ENCODE measurements at places on chromosomes 3 and 15.
A peak's percentile ranks its signal among the peaks of the same experiment; 100 is the strongest.

- H3K4me3 ChIP-seq: no peak overlapping the region
- no peaks in the 10 kb centered on the region for H3K27me3 ChIP-seq
- H3K27ac ChIP-seq: no peak overlapping the region
- no peak for DNase-seq
- H3K36me3 ChIP-seq: no peaks in the 10 kb centered on the region
- H3K4me1 ChIP-seq: no peaks in the 10 kb centered on the region
These were observed 67.6 kb downstream of the NOX5 start for GRCh38 chr15:69082021-69082502.

- peaks cover 5% of the 10 kb centered on the region for H3K4me1 ChIP-seq
- no peak overlapping the region for H3K4me3 ChIP-seq
- H3K36me3 ChIP-seq: no peaks in the 10 kb centered on the region
- DNase-seq: no peak
- no peak overlapping the region for H3K27ac ChIP-seq
These were observed 48.5 kb downstream of the FNDC3B start for GRCh38 chr3:172087602-172088580.

- H3K4me3 ChIP-seq: no peak overlapping the region
- H3K4me1 ChIP-seq: peaks cover 39% of the 10 kb centered on the region
- H3K27ac ChIP-seq: no peak overlapping the region
These were observed 156.5 kb upstream of the LPP start for GRCh38 chr3:187997490-187997889.

DNA sequence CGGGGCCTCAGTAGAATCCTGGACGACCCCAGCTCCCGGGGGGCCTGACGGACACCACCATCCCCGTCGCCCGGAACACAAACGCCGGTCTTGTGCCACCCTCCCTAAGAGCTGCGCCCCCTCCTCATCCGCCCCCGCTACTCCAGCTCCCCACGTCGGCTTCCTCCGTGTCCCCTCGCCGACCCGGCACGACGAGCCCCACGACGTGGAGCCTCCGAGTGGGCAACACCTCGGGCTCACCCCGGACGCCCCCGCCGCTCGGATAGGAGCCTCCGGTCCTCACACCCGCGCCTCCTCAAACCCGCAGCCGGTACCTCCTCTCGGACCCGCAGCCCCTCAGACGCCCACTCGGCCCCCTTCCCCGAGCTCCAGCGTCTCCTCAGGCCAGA, 525 bp downstream of the NPTN start:
- peak overlapping the region; percentile 73 for H3K4me3 ChIP-seq
- H3K4me1 ChIP-seq: peaks cover 19% of the 10 kb centered on the region
- DNase-seq: no peak
- H3K27ac ChIP-seq: peak overlapping the region; percentile 54

DNA sequence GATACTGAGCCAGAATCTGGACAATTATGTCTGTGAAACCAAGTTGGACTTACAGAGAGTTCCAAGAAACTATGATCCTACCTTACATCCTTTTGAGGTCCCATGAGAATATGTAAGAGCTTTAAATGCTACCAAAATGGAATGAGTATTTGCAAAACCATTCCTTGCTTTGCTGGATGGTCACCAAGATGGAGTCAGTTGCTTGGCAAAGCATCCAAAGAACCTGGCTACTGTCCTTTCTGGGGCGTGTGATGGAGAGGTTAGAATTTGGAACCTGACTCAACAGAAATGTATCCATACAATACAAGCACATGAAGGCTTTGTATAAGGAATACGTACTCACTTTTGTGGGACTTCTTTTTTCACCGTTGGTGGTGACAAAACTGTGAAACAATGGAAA, 36.2 kb downstream of the AP4E1 start:
- H3K36me3 ChIP-seq: peaks cover 19% of the 10 kb centered on the region
- DNase-seq: no peak
- no peak overlapping the region for H3K27ac ChIP-seq
- H3K27me3 ChIP-seq: no peaks in the 10 kb centered on the region

DNA sequence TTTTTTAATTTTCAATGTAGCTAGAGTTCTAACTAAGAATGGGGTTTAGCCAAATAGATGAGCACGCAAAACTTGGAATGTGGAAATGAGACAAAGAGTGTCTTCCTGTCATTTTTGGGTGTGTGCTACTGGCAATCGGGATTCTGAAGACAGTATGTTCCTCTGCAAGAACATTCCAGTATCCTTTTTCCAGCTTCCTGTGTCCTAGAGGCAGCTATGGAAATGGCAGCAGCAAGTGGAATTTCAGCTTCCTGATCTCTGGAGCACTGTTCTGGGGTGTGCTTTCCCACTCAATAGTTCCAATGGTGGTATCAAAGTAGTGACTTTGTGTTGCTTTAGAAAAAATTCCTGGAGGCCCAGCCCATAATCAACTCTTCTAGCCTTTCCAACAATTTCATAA, 642.9 kb upstream of the KCNMB2 start:
- no peaks in the 10 kb centered on the region for H3K27me3 ChIP-seq
- H3K36me3 ChIP-seq: no peaks in the 10 kb centered on the region
- H3K4me3 ChIP-seq: no peak overlapping the region
- no peak overlapping the region for H3K27ac ChIP-seq

GRCh38 chr3:120608506-120608905, 12.4 kb downstream of the NDUFB4 start:
- no peak overlapping the region for H3K27ac ChIP-seq
- H3K27me3 ChIP-seq: no peaks in the 10 kb centered on the region
- H3K4me3 ChIP-seq: no peak overlapping the region
- H3K36me3 ChIP-seq: no peaks in the 10 kb centered on the region

GRCh38 chr3:50268276-50268675, 671 bp upstream of the SEMA3B start:
- peaks cover 3% of the 10 kb centered on the region for H3K4me1 ChIP-seq
- no peak overlapping the region for H3K4me3 ChIP-seq
- peaks cover 8% of the 10 kb centered on the region for H3K27me3 ChIP-seq
- H3K27ac ChIP-seq: no peak overlapping the region
- no peaks in the 10 kb centered on the region for H3K36me3 ChIP-seq
- DNase-seq: no peak

GRCh38 chr3:196971094-196971698, 2.6 kb upstream of the PIGZ start:
- no peaks in the 10 kb centered on the region for H3K36me3 ChIP-seq
- no peak overlapping the region for H3K4me3 ChIP-seq
- DNase-seq: no peak
- H3K27me3 ChIP-seq: no peaks in the 10 kb centered on the region
- peaks cover 6% of the 10 kb centered on the region for H3K4me1 ChIP-seq

- H3K27ac ChIP-seq: no peak overlapping the region
- DNase-seq: no peak
- no peaks in the 10 kb centered on the region for H3K36me3 ChIP-seq
- no peaks in the 10 kb centered on the region for H3K4me1 ChIP-seq
- H3K27me3 ChIP-seq: no peaks in the 10 kb centered on the region
These were observed 19.4 kb downstream of the WWTR1 start for GRCh38 chr3:149638228-149639092.

DNA sequence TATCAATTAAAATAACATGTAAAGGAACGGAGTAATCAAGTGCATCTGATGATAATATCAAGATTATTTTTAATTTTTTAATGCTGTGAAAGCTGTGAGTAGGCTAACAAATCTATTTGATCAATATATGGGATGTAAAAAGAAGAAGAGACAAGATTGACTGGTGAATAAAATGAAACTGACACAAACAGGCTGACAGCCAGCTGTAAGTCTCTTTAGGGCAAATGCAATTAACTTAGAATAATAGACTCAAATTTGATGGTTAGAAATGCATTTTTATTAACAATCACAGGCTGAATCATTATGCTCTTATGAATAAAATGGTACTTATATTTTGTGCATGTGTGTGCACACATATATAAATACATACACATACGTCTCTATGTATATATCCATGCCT, 68.0 kb downstream of the MDFIC2 start:
- no peaks in the 10 kb centered on the region for H3K4me1 ChIP-seq
- no peak for DNase-seq
- H3K27ac ChIP-seq: no peak overlapping the region
- H3K36me3 ChIP-seq: no peaks in the 10 kb centered on the region

- H3K27ac ChIP-seq: no peak overlapping the region
- H3K36me3 ChIP-seq: no peaks in the 10 kb centered on the region
- no peaks in the 10 kb centered on the region for H3K27me3 ChIP-seq
- no peaks in the 10 kb centered on the region for H3K4me1 ChIP-seq
- no peak overlapping the region for H3K4me3 ChIP-seq
- DNase-seq: no peak
These were observed 109.4 kb upstream of the AGTR1 start for GRCh38 chr3:148588291-148588690.

- H3K36me3 ChIP-seq: peaks cover 48% of the 10 kb centered on the region
- no peaks in the 10 kb centered on the region for H3K4me1 ChIP-seq
- no peak overlapping the region for H3K27ac ChIP-seq
- no peak overlapping the region for H3K4me3 ChIP-seq
- no peak for DNase-seq
These were observed 42.5 kb downstream of the TAMM41 start for GRCh38 chr3:11803977-11804892.

DNA sequence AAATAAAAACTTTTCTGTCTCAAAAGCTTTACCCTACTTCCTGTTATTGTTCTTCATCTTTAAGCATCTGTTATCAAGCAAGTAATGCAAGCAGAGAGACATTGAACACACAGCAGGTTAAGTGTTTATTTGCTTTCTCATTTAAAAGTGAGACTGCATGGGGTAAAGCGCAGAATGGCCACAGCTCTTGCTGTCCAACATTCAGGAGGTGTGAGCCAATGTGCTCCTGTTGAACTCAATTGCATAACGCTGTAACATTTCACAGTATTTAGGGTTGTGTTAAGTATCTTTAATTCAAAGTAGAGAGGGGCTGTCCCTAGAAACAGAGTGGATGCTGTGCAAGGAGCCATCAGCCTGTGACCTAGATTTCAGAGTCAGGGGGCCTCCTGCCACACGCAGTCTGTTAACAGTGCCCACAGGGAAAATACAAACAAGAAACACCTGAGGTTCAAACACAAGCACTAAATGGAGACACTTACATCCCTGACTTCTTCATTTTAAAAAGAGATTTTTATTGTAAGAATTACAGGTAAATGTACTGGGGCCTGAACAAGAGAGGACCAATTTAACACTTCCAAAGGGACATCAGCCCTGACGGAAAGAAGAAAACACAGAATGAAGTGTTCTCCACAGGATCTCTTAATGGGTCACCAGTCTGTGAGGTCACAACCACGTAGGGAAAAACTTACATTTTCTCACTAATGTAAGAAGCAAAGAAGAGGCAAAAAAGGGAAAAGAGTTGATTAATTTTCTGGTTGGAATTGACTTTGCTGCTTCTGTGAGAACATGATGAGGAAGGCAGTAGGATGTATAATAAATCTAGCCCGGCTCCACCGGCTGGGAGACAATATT, 815.1 kb downstream of the VGLL3 start:
- H3K4me3 ChIP-seq: no peak overlapping the region
- H3K27ac ChIP-seq: no peak overlapping the region
- no peaks in the 10 kb centered on the region for H3K36me3 ChIP-seq
- H3K4me1 ChIP-seq: no peaks in the 10 kb centered on the region

GRCh38 chr3:3800685-3801493, 1.7 kb downstream of the LRRN1 start:
- no peak overlapping the region for H3K27ac ChIP-seq
- DNase-seq: no peak
- H3K27me3 ChIP-seq: no peaks in the 10 kb centered on the region
- H3K4me1 ChIP-seq: peaks cover 6% of the 10 kb centered on the region

- no peak overlapping the region for H3K27ac ChIP-seq
- H3K36me3 ChIP-seq: no peaks in the 10 kb centered on the region
- H3K4me3 ChIP-seq: no peak overlapping the region
- H3K27me3 ChIP-seq: no peaks in the 10 kb centered on the region
These were observed 193.3 kb upstream of the TOPAZ1 start for GRCh38 chr3:44048196-44048924.

- H3K27me3 ChIP-seq: no peaks in the 10 kb centered on the region
- H3K36me3 ChIP-seq: no peaks in the 10 kb centered on the region
- H3K4me3 ChIP-seq: no peak overlapping the region
- H3K4me1 ChIP-seq: no peaks in the 10 kb centered on the region
- DNase-seq: no peak
These were observed 87.7 kb upstream of the ALDH1L1 start for GRCh38 chr3:126267976-126268615.

GRCh38 chr15:52677593-52678467, 1.4 kb downstream of the ATOSA start:
- DNase-seq: peak; percentile 26
- H3K27ac ChIP-seq: peak overlapping the region; percentile 97
- peaks cover 8% of the 10 kb centered on the region for H3K4me1 ChIP-seq
- peak overlapping the region; percentile 80 for H3K4me3 ChIP-seq
- peaks cover 19% of the 10 kb centered on the region for H3K36me3 ChIP-seq
- H3K27me3 ChIP-seq: no peaks in the 10 kb centered on the region

- no peak overlapping the region for H3K27ac ChIP-seq
- no peaks in the 10 kb centered on the region for H3K4me1 ChIP-seq
These were observed 315.1 kb upstream of the MME start for GRCh38 chr3:154764856-154765640.

DNA sequence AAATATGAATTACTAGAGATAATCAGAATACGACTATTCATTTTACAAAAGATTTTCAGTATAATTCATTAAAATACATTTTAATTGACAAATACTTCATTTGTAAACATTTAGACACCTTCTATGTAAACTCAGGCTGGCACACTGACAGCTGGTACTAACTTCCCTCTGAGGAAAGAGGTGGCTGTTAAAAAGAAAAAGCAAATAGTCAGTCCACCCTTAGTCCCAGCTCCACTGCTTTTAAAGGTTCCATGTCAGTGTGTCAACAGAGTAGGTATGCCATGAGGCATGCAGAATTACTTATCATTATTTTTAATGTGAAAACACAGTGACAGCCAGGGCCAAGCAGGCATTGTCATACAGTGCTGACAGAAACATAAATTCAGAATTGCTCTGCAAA, 16.1 kb downstream of the TM6SF1 start:
- no peaks in the 10 kb centered on the region for H3K4me1 ChIP-seq
- DNase-seq: no peak
- no peak overlapping the region for H3K27ac ChIP-seq
- no peak overlapping the region for H3K4me3 ChIP-seq
- no peaks in the 10 kb centered on the region for H3K27me3 ChIP-seq
- no peaks in the 10 kb centered on the region for H3K36me3 ChIP-seq

- DNase-seq: no peak
- H3K4me3 ChIP-seq: no peak overlapping the region
- H3K36me3 ChIP-seq: peaks cover 6% of the 10 kb centered on the region
- no peaks in the 10 kb centered on the region for H3K27me3 ChIP-seq
These were observed 25.3 kb downstream of the RAD18 start for GRCh38 chr3:8938021-8938420.

- DNase-seq: no peak
- H3K27me3 ChIP-seq: no peaks in the 10 kb centered on the region
- H3K4me3 ChIP-seq: no peak overlapping the region
- H3K4me1 ChIP-seq: peaks cover 41% of the 10 kb centered on the region
- no peaks in the 10 kb centered on the region for H3K36me3 ChIP-seq
These were observed 3.2 kb downstream of the HYAL2 start for GRCh38 chr3:50319181-50319893.
